ENCODE measurements at places on chromosomes 2 and 18.

GRCh38 chr2:108220942-108221541, 18.7 kb upstream of the SULT1C3 start:
- no peak for DNase-seq

DNA sequence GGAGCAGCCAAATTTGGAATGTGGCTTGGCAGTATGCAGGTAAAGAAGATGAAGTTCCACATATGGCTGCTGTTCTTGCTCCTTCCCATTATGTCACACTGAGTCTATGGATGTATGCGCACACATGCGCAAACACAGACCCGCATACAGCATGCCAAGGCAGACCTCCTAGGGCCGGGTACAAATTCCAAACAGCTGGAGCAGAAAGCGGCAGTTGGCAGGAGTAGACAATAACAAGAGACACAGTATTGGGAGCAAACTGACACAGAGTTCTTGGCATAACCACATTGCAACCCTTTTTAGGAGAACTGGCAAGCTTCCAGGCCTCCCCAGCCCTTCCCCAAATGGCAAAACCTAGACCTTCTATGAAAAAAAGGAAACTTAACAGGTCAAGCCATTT, 268.9 kb downstream of the SP3 start:
- DNase-seq, result no peak

DNA sequence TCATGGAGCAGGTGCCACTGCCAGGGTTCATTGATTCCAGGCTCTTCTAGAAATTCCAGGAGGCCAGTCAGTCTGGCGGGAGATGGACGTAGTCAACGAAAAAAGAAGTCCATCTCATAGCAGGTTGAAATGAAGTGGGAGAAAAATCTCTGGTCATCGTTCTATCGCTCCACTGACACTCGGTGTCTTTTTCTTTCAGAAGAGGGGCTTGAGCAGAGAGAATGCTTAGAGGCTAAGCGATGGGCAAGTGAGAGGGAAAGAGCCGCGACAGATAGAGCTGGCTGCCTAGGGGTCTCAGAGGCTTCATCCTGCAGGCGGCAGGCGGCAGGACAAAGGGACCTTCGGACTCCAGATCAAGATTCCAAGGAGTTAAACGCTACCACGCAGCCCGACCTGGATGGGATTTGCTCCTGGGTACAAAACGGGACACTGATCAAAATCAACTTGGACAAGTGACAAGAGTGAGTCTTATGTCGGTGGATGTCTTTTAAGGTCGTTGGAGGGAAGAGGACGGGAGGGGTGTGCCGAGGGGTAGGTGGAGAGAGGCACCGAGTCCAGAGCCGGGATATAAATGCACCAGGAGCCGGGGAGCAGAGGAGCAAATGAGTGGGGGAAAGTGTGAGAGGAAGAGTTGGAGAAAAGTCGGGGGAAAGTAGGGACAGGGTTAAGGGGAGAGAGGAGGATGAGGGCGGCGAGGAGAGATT, 677 bp upstream of the TMEM178A start:
- no peak for DNase-seq

DNA sequence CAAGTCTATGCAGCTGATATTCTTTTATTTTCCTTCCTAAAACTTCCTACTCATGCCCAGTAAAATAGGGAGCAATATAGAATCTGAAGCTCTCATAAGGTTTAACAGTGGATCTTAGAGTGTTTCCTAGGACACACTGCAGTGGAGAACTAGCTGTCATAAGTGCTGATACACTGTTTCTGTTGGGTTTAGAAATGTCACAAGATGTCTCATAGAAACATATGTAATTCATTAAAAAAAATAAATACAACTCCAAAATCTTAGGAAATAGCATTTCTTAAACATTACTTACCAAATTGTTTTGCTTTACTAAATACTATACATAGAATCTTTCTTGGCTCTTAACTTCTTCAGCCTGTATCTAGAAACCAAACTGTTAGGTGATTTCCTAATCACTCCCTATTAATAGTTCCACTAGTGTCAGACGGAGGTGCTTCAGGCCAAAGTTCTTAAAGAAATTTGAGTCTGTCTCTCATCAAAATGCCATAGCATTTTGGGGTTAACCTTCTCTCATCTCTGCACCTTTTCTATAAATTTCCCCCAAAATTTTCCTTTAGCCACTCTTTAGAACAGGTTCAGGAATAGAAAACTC, 93.7 kb downstream of the CERKL start:
- no peak for DNase-seq

- DNase-seq, result no peak
Measured at GRCh38 chr2:217064234-217065011, 204.6 kb upstream of the TNP1 start.

- DNase-seq, result no peak
Measured at GRCh38 chr2:240640939-240641338, 15.7 kb downstream of the GPR35 start.

- DNase-seq, result no peak
Measured at GRCh38 chr2:15539999-15540398, 21.1 kb downstream of the NBAS start.

DNA sequence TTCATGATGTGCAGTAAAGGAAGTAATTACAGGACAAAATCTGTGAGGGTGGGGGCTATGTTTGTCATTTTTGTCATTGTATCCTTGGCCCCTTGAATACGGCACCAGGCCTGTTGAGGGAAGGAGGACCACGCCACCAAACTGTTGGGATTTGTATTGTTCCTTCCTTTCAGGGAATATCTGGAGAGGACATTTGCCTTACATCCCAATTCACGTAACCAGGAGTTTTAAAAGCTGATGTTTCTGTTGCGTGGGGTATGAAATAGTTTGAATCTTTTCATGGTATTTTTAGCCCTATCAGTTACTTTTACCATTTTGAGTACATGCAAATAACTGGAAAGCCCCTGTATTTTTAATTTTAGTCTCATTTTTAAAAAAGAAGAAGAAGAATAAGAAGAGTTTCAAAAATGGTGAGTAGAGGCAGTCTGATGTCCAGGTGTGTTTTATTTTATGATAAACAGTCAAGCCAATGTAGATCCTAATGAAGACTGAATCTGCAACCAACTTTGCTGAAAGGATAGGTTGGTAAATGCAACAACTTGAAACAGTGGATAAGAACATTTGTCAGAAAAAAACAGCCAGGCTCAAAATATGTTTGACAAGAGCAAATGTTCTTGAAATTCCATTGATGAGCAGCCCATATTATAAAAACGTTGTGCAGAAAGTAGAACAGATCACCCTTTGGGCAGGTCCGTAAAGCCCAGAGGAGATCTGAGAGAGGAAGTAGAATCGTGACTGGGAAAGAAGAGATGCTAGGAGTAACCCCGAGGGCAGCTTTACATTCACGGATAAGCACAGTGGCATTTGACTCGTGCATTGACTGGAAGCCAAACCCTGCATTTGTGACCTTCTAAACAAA, 54.5 kb downstream of the RASGRP3 start:
- DNase-seq, result no peak

DNA sequence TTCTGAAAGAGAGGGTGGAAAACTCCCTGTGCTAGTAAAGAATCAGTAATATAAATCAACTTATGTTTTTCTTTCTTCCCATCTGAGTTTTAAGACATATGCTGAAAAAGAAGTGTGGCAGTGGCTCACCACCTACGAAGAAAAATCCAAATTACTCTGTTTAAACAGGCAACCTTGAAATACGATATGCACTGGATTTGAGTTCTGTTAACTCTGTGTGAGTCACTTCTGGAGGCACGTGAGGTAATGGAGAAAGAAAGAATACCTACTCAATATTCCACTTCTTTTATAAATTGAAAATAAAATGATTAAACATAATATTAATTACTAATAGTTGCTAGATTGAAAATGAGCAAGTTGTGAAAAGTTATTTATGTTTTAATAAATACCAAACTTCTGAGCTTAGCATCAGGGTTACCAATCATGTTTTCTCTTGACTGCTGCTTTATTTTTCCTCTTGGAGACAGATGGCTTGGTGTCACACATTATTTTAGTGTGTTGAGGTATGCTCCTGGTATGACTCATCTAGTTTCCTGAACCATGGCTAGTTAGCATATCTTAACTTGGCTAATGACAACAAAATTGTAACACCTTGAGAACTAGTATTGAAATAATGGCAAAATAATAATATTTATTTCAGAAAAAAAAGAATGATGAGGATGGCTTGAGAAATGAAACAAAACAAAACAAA, 1705.5 kb upstream of the PIK3C3 start:
- DNase-seq, result no peak

- no peak for DNase-seq
Measured at GRCh38 chr2:235694721-235695601, 201.1 kb downstream of the AGAP1 start.

DNA sequence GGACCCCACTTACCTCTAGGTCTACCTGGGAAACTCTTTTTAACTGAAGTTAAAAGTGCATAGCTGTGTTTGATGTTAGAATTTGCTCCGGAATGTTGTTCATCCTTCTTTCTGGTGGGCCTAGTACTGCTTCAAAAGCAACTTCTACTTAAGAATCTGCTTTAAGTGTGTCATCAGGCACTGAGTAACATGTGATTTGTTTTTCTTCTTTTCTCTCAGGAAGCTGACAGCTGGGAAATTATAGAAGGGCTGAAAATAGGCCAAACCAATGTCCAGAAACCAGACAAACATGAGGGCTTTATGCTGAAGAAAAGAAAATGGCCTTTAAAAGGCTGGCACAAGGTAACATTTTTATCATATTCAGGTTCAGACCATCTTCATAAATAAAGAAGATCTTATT, 122.9 kb downstream of the PRKRA start:
- no peak for DNase-seq

- no peak for DNase-seq
Measured at GRCh38 chr2:44150473-44150872, 18.2 kb upstream of the PPM1B start.

DNA sequence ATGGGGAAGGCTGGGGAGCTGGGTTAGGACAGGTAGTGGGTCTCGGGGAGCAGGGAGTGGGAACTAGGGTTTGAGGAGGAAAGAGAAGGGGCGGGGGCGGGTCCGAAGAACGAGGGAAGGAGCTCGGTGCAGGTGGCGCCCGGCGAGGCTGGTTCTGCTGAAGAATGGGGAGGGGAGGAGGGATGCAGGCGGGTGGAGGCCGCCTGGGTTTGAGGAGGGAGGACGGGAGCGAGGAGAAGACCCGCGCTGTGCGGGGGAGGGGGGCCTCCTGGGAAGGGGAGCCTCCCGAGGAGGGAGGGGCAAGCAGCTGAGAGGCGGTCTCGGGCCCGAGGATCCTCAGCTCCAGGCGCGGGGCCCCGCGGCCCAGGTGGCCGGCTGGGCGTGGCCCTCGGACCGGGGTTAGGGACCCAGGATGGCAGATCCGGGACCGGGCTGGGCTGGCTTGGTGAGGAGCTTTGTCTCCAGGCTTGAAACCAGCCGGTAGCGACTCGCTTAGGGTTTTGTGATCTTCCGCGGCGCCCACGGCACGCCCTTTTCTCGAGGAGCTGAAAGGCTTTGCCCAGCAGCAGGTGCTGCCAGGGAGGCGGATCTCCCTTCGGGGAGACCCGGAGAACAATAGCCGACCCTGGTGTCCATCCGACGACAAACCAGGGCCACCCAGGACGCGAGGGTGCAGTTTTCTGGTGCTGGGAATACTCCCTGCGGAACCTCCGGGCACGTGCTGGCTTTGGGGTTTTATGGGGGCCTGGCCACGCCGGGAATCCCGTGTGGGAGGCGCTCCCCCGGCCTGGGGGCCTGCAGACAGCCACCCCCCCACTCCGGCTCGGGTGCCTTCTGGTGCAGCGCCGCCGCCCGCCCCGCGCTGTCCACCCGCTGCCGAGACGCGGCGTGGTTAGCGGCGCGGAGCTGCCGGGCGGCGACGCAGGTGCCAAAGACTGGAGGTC, 1.4 kb downstream of the DPYSL5 start:
- DNase-seq, result no peak

DNA sequence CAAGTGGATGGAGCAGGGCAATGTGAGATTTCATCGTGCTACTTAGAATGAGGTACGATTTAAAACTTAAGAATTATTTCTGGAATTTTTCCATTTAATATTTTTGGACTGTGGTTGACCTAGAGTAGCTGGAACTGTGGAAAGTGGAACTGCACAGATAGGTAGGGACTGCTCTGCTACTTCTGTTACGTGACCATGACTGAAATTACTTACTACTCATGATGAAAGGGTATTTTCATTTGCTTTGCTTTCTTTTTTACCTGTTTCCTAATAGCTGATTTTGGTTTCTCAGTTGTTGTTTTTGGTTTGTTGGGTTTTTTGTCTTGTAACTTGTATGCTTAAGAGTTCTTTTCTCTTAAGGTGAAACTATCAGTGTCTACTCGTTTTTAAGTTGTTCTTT, 11.4 kb downstream of the UBE2E3 start:
- no peak for DNase-seq

- no peak for DNase-seq
Measured at GRCh38 chr18:78966793-78967106, 12.9 kb upstream of the SALL3 start.

- no peak for DNase-seq
Measured at GRCh38 chr2:222213049-222213448, 85.7 kb downstream of the PAX3 start.

GRCh38 chr2:31903109-31903780, 107.6 kb downstream of the MEMO1 start:
- DNase-seq, result no peak

- no peak for DNase-seq
Measured at GRCh38 chr18:47999801-48000248, 69.4 kb upstream of the SMAD2 start.

DNA sequence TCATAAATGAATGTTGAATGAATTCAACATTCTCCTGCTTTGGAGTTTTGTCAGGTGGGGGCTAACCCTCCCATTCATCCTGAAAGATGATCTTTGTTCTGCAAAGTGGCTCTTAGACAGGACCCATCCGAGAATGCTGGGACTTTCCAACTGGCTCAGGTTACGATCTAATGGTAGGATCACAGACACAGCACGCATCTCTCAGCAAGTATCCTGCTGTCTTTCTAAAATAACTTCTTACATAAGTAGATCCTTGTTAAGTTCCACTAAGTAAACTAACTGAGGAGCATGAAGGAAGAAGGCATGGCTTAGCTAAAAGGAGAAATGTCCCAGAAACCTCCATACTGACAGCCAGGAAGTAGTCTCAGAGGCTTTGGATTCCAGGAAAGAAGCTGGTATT, 23.7 kb downstream of the CYP27A1 start:
- no peak for DNase-seq

GRCh38 chr18:44579028-44579702, 101.5 kb upstream of the SETBP1 start:
- no peak for DNase-seq

DNA sequence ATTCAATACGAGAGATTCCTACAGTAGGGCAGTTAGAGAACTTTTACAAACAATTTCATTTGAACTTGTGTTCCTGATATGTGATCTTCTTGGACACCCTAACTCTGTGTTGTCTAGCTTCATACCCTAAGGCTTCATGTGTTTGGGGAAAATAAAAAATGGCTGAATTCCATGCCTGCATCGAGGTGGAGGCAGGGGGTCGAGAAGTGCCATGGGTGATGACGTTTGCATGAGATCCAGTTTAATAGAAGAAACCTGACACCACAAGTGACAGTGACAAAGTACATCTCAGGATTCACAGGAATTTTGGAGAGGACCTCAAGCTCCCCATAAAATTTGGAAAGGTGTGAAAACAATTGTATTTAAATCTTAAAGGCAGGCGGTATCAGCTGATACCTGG, 169.2 kb upstream of the NABP1 start:
- DNase-seq, result no peak
